ENCODE measurements at places on chromosomes 16 and 17.
A peak's percentile ranks its signal among the peaks of the same experiment; 100 is the strongest.

GRCh38 chr16:82081264-82081663, 46.2 kb downstream of the HSD17B2 start:
- DNase-seq = no peak

GRCh38 chr16:87559945-87560344, 42.4 kb upstream of the JPH3 start:
- DNase-seq = no peak

- peak; percentile 5 for DNase-seq
Measured at GRCh38 chr16:79723583-79724168, 123.1 kb upstream of the MAF start.

- no peak for DNase-seq
Measured at GRCh38 chr16:15932939-15933338, 16.5 kb upstream of the ABCC1 start.

DNA sequence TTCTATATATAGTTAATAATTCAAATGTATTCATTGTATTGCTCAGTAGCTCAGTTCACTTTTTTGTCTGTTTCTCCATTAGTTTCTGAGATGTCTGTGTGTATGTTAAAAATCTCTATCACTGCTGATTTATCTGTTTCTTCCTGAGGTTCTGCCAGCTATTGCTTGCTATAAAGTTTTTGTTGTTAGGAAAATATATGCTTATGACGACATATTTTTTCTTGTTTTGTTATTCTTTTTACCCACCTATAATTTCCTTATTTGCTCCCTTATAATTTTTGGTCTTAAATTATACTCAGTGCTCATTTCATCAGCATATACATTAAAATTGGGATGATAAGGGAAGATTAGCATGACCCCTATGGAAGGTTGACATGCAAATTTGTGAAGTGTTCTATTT, 200.6 kb downstream of the GSG1L start:
- no peak for DNase-seq

DNA sequence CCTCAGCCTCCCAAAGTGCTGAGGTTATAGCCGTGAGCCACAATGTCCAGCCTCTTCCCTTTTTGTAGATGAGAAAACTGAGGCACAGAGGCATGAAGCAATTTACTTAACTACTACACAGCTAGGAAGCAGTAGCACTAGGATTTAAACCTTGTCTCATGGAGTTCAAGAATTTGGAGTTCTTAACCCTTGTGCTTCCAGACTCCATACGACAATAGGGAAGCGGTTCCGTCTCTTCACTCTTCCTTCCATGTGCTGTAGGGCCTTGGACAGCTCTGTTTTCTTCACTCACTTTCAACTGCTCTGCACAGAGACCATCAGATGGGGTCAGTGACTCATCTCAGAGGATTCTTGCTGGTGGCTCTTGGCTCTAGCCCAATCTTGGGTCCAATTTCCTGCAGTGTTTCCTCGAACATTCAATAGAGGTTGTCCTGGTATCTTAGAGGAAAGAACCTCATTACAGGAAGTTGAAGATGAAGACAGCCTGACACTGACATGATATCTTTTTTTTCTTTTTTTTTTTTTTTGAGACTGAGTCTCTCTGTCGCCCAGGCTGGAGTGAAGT, 19.3 kb downstream of the ITGAL start:
- no peak for DNase-seq

DNA sequence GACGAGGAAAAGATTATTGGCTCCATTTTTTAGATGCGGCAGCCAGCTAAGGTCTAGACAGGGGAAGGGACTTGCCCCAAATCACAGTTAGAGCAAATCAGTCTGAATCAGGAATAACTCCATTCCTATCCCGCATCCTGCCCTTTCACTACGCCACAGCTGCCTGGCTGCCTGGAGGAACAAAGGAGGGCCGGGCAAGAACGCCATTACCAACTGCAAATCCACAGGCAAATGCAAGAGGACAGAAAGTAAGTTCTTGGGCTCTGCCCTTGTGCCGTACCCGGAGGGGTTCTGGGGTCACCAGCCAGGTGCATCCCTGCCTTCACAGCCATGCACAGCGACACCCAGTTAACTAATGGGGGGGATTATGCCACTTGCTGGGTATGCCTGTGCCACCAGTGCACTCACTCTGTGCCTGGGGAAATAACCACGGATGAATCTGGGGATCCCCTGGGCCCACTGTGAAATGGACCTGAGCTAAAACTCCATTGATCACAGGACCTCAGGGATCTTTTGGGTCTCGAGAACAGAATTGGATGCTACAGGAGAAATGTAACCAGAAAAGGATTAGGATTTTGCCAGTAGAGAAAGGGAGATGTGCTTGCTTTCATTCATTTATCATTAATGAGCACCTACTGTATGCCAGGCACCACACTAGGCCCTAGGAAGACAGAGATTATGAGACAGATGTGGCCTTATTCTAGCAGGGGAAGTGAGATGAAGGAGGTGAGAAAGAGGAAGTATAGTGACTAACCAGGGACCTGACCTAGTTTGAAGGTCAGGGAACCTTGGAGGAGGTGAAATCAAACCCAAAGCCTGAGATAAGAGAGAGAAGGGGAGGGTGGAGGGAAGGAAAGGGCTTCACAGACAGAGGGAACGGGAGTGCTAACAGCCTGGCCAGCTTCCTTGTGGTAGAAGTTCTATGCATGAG, 17.7 kb downstream of the BCL7C start:
- peak; percentile 23 for DNase-seq

DNA sequence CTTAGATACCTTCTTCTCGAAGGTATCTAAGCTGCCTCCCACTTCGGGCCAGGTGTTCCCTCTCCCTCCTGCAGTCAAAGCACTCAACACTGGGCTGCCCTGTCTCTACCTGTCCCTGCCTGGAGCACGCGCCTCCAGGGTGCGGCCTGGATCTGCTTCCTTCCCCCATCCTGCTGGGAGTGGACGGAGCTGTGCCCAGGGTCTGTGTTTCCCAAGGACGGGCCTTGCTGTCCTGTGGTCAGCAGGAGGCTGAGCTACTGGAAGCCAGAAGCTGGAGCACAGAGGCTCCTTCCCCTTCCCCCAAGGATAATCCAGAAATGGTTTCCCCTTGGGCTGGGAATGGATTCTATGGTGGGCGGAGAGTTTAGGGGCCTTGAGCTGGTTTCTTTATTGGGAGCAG, 16.7 kb downstream of the LLGL2 start:
- no peak for DNase-seq
